ENCODE measurements at places on chromosomes 4 and X. TPM values are rescaled to one million over a fixed set of nuclear protein-coding genes. Genes with fewer than 3 reads are reported as not detected.

DNA sequence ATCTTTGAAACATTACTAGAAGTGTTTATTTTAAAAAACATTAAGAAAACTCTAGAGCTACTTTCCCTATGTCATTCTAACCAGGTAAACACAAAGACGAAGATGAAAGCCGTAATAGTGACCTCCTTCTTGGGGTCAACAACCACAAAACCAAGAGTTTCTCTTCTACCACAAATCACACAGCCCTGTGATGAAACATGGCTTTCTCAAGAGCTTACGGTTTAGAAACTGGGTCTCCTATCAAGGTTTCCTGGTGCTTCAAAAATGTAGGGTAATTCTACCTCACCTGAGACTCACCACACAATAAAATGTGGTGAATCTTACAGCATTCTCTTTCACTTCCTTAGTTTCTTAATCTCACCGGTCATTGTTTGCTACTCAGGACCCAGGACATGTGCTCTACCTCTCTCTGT is 50.9 kb downstream of the CORIN start:
- no peak for DNase-seq

DNA sequence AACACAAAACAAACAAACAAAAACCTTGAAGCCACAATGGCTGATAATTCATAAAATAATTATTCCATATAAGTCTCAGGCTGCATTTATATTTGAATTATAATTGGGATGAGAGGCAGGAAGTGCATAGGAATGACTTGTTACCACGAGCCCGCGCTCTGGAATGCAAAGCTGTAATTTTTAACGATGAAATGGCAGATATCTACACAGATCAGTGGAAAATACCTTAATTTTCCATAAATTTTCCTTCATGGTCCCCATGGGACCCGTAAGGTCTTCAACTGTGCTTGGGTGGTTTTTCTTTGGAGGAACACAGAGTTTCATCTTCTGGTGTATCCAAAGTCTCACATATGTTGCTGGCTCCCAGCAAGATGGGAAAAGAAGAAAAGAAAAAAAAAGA is 226.8 kb downstream of the SHOX start:
- no peak for DNase-seq

- DNase-seq, result no peak
These were observed 17.2 kb upstream of the MRPL1 start for GRCh38 chr4:77845400-77845799.

- no peak for DNase-seq
These were observed 10.7 kb downstream of the CAPN6 start for GRCh38 chrX:111259559-111259958.

DNA sequence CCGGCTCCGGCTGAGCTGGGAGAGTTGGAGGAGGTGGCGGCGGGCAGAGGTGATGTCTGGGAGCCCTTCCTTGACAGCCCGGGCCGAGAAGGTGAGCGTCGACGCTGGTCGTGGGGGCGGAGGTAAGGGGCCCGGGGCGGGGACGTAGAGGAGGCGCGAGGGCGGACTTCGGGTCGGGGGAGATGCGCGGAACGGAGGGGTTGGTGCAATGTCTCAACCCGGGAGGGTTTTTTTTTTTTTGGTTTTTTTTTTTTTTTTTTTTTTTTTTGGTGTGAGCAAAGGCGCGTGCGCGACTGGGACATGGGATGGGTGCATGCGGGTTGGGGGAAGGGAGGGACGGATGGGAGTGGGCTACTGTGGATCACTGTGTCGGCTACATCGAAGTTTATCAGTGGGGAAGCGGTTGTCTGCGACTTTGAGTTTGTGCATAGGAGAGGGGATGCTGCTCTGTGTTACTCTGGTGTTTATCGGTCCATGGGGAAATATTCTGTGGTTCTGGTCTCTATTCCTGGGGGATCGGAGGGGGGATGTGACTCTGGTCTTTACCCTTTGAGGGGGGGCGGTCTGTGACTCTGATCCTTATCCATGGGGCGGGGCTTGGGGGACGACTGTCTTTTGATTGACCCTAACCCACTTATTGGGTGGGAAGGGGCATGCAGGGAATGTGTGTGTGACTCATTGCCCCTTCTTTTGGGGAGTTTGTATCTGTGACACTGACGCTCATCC is 537 bp downstream of the RBM10 start:
- peak; percentile 6 for DNase-seq

GRCh38 chrX:108415891-108416290 is 22.3 kb downstream of the COL4A6 start:
- DNase-seq, result peak; percentile 13

- DNase-seq, result no peak
These were observed 27.2 kb upstream of the TENM3 start for GRCh38 chr4:182216005-182216404.

DNA sequence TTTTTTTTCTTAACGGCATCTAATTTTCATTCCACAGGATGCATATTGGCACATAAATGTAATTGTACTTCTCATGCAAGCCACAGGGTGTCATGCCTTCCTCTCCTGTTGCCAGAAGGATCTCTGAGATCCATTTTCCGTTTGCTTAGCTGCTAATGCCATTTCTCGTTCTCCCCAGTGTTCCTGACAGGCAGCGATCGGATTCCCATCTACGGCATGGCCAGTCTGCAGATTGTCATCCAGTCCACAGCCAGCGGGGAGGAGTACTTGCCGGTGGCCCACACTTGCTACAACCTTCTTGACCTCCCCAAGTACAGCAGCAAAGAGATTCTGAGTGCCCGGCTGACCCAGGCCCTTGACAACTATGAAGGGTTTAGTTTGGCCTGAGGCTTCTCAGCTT is 8.9 kb upstream of the NAP1L5 start:
- peak; percentile 51 for DNase-seq

DNA sequence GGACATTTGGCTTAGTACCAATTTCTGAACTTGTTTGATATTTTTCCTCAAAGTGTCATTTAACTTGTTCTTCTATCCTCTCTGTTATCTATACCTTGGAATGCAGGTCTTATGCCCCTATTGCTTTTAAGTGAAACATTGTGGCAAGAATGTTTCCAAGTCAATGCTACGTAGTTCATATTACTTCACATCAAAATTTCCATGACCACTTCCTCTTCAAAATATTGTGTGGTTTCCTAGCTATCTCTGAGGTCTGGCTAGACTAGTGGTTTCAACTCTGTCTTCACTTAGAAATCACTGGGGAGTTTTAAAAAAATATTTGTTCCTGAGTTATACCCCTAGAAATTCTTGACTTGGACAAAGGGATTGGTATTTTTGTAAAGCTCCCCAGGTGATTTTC is 20.2 kb upstream of the RASGEF1B start:
- no peak for DNase-seq

GRCh38 chr4:73434311-73434710 is 1.7 kb upstream of the AFP start:
- no peak for DNase-seq

GRCh38 chrX:47831788-47832187 is 4.9 kb upstream of the ZNF81 start:
- no peak for DNase-seq

GRCh38 chr4:147813109-147813773 is 81.4 kb downstream of the ARHGAP10 start:
- no peak for DNase-seq

GRCh38 chrX:71533851-71534561 is 1.1 kb downstream of the OGT start:
- peak; percentile 69 for DNase-seq

DNA sequence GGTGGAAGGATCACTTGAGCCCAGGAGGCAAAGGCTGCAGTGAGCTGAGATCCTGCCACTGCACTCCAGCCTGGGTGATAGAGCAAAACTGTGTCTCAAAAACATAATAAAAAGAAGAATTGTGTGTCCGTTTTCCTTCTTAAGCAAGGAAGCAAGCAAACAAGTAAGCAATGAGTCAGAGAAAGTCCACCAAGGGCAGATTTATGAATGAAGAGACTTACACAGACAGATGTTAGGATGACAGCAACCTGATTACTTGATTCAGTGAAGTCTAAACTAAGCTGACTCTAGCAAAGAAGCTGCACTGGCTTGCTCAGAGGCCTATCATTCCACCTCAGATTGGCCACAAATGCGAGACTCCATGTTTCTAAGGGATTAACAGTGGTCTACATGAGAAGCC is 34.1 kb upstream of the SCML1 start:
- no peak for DNase-seq

DNA sequence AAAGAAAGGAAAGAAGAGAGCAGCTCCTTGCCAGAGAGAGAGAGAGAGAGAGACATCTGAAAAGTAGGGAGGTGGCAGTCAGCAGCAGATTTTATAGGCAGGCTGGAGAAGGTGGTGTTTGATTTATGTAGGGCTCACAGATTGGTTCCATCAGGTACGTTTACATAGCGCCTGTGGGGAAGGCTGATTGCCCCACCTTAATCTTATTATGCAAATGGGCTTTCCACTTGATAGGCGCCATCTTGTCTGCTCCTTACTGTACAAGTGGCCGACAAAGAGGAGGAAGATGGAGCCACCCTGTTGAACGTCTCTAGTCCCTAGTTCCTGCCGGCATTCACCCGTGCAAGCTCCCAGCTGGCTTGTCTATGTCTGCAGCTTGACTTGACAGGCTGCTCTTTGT is 49.1 kb upstream of the DHRSX start:
- no peak for DNase-seq

- DNase-seq, result no peak
These were observed 57.9 kb downstream of the COX18 start for GRCh38 chr4:73011629-73011985.

- no peak for DNase-seq
These were observed 26.5 kb downstream of the RELL1 start for GRCh38 chr4:37659696-37660095.

DNA sequence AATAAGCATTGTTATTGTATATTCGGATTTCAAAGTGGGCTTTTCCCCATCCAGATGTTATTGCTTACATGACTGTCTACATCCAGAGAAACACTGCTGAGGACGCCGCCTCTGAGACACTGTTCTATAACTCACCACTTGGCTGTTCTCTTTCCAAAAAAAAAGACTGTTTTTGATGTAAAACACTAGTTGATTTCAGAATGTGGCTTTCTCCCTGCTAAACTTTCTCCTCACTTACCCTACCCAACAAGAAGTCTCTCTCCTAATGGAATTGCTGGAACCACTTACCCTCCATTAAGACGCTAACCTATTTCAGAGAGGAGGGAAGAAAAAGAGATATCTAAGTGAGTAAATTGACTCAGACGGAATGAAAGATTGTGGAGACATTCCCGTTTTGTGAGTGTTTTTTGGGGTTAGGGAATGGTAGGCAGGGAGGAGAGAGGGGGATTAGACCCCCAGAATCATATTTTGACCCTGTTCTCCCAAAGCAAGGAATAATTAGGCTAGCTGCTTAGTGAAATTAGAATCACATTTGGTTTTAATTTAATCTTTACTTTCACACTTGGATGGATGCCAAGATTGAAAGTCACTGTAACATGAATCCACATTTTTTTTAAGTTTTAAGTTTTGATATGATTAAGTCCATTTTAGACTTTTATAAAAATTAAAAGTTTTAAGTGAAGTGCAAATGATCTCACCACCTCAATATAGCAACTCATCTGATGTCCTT is 174.9 kb downstream of the CHIC2 start:
- peak; percentile 78 for DNase-seq

- DNase-seq, result no peak
These were observed 51.9 kb downstream of the EFHC2 start for GRCh38 chrX:44291468-44292092.

DNA sequence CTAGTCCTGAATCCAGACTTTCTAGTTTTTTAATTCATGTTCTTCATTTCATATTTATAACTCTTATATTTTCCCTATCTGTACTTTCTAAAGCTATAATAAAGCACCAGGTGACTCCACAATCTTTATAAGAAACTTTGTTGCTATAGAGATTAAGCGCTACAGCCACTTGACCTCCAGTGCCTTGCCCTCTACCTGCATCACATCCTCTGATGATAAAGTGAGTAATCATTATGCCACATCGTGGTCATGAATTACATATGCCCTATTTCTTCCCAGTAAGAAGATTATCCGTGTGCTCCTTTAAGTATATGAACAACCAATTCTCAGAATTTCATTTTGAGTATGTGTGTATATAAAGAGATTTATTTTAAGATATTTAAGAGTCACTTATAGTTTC is 6.8 kb upstream of the DYNLT3 start:
- DNase-seq, result no peak

GRCh38 chr4:185726931-185727330 is 85.1 kb downstream of the SORBS2 start:
- peak; percentile 31 for DNase-seq

DNA sequence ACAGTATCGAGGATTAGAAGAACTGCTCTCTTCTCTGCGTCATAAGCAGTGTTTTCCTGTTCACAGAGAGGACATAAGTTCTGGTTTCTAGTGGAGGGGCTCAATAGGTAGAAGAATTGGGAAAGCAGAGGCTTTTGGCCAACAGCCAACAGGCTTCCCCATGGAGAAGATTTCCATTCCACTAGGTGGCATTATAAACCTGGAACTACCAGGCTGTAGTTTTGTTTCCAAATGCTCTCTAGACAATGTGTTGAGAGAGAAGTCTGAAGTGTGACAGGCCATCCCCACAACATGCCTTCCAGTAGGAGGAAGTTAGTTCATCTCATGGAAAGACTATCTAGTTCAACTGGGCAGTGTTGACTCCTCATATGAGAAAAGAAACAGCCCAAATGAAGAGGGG is 63.8 kb upstream of the ANXA10 start:
- DNase-seq, result no peak

- DNase-seq, result no peak
These were observed 217.5 kb upstream of the TEX13C start for GRCh38 chrX:125101971-125102755.

DNA sequence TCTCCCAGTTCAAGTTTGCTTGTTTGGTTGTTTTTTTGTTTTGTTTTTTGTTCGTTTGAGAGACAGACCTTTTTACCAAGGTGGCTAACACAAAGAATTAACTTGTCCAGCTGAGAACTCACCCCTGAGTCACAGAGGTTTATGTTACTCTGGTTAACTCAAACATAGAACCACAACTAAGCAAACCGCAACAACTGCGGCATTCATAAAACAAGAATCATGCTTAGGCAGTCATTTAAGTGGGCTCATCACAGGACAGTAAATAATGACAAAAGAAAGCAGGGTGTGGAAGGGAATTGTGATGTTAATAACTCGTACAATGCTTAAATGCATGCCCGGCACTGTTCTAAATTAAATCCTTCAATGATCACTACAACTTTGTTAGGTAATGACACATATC is 24.7 kb upstream of the IL13RA1 start:
- no peak for DNase-seq

GRCh38 chr4:141473952-141474351 is 162.4 kb upstream of the IL15 start:
- DNase-seq, result no peak

DNA sequence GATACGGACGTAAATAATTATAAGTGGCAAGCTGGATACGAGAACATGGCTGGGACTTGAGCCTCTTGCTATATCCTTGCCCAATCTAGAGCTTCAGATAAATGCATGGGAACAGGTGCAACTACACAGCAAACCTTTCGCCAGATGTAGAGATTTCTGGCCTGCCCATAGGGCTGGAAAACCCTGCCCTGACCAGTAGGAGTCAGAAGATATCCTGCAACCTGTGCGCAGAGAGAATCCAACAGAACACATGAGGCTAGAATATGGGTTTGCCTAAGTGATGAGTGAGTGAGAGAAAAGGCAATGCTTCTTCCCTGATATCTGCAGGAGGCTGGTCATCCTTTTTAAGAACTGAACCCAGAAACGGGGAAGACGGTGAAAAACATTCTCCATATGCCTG is 805.3 kb upstream of the TENM3 start:
- DNase-seq, result no peak

The TMEM150C gene
- total RNA-seq, result 10.4 TPM

The KLF8 gene
- 12.6 TPM for total RNA-seq

The SHOX gene
- total RNA-seq, result not detected

The F11 gene
- total RNA-seq, result 2.8 TPM

The MGARP gene
- 0.26 TPM for total RNA-seq

The NHSL2 gene
- total RNA-seq, result 9.9 TPM

The NEUROG2 gene
- total RNA-seq, result not detected
